ENCODE measurements at places on chromosomes 2 and 18.

DNA sequence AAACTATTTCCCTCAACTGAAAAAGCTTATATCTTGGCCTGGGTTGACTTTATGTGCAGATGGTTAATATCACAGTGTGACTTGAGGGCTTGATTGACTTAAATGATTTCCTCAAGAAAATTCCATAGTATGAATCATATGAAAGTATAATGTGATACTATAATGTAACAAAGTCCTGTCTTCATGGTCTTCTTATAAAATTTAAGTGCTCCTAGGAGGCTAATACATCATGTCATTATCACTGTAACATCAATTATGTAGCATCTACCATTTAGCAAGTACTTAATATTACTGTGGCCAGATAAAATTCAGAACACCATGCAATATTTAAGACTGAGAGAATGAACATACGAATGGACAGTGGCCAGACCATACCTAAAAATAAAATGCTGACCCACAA is 276.1 kb downstream of the RIT2 start:
- no peak for DNase-seq

- no peak for DNase-seq
Measured at GRCh38 chr2:86213699-86214502, 14.6 kb downstream of the MRPL35 start.

- DNase-seq: peak; percentile 82
Measured at GRCh38 chr2:97870396-97870843, 125.3 kb downstream of the TMEM131 start.

- peak; percentile 20 for DNase-seq
Measured at GRCh38 chr2:157355618-157356017, 30.0 kb upstream of the ERMN start.

- DNase-seq: no peak
Measured at GRCh38 chr2:203662487-203662886, 44.0 kb upstream of the CD28 start.
